Foreskin melanocyte (primary cell): ENCODE measurements at places on chromosomes 7 and 10.

DNA sequence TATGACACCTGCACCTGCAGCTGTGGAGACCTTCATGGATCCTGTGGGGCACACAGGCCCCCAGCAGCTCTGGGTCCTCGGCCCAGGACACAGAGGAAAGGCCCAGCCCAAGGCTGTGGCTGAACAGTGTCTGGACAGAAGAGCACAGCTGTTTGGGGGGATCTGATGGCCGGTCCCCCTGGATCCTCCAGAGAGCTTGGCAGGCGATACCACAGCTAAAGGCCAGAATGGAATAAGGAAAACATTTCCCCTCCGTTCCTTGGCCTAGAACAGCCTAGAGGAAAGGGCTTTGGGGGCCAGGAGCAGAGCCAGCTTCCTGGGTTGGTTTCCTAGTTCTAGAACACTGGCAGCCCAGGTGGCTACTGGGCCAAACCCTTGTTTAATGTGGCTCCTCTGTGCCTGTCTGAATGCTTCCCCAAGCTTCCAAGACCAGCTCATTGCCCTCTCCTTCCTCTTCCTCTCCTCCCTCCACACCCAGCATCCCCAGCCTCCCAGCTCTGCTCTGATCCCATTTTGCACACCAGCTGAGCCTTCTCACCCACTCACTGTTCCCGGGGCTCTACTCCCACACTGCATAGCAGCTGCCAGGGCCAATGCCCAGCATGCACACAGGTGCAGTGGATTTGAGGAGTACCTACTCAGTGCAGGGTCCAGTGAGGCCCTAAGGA, 46.9 kb downstream of the GPAM start:
- no peak for DNase-seq

DNA sequence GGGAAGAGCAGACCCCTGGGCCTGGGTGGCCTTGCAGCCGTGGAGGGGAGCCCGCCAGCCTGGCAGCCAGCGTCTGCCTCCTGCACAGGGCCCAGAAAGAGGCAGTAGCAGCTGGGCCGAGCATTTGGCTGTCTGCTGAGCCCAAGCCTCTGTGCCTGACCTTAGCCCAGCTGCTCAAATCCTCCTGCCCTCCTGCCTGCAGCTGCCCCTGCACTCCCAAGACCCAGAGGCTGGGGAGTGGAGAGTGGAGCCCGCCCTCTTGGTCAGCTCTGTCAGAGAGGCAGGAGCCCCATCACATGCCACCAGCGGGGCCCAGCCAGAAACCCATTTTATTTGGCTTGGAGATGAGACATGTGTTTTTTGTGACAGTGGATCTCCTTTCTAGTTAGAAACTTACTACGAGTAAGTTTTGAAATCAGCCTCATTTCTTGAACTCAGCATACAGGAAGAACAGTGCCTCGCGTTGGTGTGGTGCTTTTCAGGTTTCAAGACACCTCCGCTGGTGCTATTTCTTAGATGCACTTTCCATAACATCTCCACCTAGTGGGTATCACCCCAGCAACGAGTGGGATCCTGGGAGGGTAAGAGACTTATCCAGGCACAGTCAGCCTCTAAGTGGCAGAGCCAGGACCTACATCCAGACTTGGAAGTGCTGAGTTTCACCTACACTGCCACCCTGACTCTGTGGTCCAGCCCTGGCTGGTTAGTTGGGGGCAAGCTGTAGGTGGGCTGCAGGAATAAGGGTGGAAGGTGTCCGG, 477.1 kb downstream of the RPS24 start:
- no peak for DNase-seq

GRCh38 chr10:80461208-80462183, 7.4 kb downstream of the TSPAN14 start:
- no peak for DNase-seq

- no peak for DNase-seq
These were observed 12.7 kb downstream of the TMEM120A start for GRCh38 chr7:75981453-75982305.

DNA sequence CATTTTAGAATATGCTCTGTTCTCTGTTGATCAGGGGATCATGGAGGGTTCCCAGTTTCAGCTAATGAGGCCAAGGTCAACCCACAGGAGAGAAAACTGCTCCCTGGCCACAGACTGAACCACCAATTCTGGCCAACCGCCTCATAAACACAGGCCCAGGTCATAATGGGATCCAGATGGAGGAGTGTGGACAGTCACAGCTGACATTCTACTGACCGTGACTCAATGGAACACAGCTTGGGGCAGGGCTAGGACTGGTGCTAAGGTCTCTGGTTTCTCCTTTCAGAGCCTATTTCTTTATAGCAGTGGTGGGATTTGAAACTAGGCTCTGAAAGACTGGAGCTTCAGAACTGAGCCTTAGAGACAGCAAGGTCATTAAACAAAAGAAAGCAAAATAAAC, 68.3 kb downstream of the HIPK2 start:
- no peak for DNase-seq

DNA sequence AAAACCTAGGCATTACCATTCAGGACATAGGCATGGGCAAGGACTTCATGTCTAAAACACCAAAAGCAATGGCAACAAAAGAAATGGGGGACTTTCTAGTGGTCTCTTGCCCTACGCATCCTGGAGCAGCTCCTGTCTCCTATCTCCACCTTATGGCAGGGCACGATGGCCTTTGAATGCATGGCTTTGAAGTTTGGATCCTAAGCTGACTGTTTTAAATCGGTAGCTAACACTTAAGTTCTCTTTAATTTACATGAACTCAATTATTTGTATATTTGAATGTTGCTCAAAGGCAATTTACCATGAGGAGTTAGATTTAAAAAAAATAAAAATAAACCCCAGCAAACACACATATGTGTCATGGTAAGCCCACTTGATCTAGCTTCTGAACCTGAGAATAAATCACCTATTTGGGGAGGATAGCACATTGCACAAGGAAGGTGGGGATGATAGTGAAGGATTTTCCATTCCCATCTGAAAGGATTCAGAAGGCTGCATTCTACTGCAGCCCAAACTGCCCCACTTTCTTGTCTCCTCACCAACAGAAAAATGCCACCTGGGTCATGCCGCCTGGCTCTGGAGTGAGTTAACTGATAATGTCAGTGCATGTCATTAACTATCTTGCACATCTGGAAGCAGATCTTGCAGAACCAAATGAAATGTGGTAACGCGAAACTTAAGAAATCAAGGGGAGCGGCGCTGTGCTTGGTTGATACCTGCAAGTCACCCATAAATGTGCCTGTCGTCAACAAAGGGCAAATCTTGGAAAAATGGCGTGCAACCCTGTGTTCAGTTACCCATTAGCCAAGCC, 12.4 kb downstream of the KLF6 start:
- DNase-seq = no peak
